Cardiac septum (tissue), 1 donor: ENCODE measurements at places on chromosomes 4 and X. TPM values are rescaled to one million over a fixed set of nuclear protein-coding genes. Genes with fewer than 3 reads are reported as not detected.

Gene ATP2B3
- 0.16 TPM for total RNA-seq

Gene VEGFD
- total RNA-seq, result 1.3 TPM

Gene SMR3B
- total RNA-seq, result not detected

Gene TEX11
- not detected for total RNA-seq

Gene MAGEE1
- total RNA-seq, result 3.7 TPM

Gene CWH43
- not detected for total RNA-seq

Gene DCUN1D4
- 46.0 TPM for total RNA-seq

Gene TEC
- total RNA-seq, result 3.1 TPM

Gene PRRG3
- 1.1 TPM for total RNA-seq

Gene FHDC1
- total RNA-seq, result 0.22 TPM

Gene RGN
- 17.1 TPM for total RNA-seq

Gene TIMM8A
- total RNA-seq, result 24.8 TPM

Gene ABLIM2
- 22.6 TPM for total RNA-seq
